ENCODE measurements at places on chromosomes 12 and 14.

- no peak overlapping the region for H3K4me3 ChIP-seq
- H3K36me3 ChIP-seq, result no peaks in the 10 kb centered on the region
- H3K4me1 ChIP-seq, result peaks cover 32% of the 10 kb centered on the region
- no peak for DNase-seq
- H3K27ac ChIP-seq, result peak overlapping the region; percentile 11
- H3K27me3 ChIP-seq, result no peaks in the 10 kb centered on the region
These were observed 480.2 kb upstream of the FBXO33 start for GRCh38 chr14:39912192-39913100.

GRCh38 chr14:96811265-96811664 is 14.1 kb downstream of the VRK1 start:
- H3K4me3 ChIP-seq, result no peak overlapping the region
- H3K4me1 ChIP-seq, result peaks cover 5% of the 10 kb centered on the region
- H3K27me3 ChIP-seq, result no peaks in the 10 kb centered on the region
- H3K36me3 ChIP-seq, result peaks cover 42% of the 10 kb centered on the region
- H3K27ac ChIP-seq, result no peak overlapping the region

- H3K27ac ChIP-seq, result no peak overlapping the region
- H3K27me3 ChIP-seq, result no peaks in the 10 kb centered on the region
- H3K4me1 ChIP-seq, result peaks cover 35% of the 10 kb centered on the region
- peaks cover 35% of the 10 kb centered on the region for H3K36me3 ChIP-seq
- no peak for DNase-seq
These were observed 267.7 kb upstream of the DIO3 start for GRCh38 chr14:101293605-101294004.

GRCh38 chr12:78385541-78385940 is 479.0 kb upstream of the SYT1 start:
- H3K4me1 ChIP-seq, result no peaks in the 10 kb centered on the region
- no peak overlapping the region for H3K27ac ChIP-seq
- DNase-seq, result no peak
- H3K27me3 ChIP-seq, result peaks cover 3% of the 10 kb centered on the region

- no peaks in the 10 kb centered on the region for H3K4me1 ChIP-seq
- no peak overlapping the region for H3K4me3 ChIP-seq
- H3K27me3 ChIP-seq, result no peaks in the 10 kb centered on the region
- no peak for DNase-seq
These were observed 32.7 kb upstream of the FBLN5 start for GRCh38 chr14:91980157-91980556.

GRCh38 chr14:24705840-24706239 is 71.8 kb upstream of the GZMB start:
- no peak for DNase-seq
- peaks cover 3% of the 10 kb centered on the region for H3K27me3 ChIP-seq
- peaks cover 4% of the 10 kb centered on the region for H3K4me1 ChIP-seq
- H3K4me3 ChIP-seq, result no peak overlapping the region

DNA sequence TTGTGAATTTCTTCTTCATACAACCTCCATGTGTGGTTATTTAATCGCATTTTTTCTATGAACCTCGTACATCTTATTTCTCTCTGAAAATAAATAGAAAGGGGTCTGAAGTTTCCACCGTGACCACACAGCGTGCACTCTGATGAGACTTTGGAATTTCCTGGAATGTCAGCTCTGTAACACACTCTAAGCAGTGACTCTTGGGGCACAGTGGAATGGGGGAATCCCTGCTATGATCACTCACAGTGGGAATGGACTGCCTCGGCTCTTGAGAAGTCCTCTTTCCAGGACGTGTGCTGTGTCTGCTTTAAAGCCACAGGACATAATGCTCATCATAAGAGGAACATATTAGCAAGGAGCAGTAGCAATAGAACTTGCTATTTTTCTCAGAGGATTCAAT is 416.2 kb downstream of the EGLN3 start:
- H3K4me1 ChIP-seq, result peaks cover 14% of the 10 kb centered on the region
- H3K27ac ChIP-seq, result no peak overlapping the region

- peaks cover 11% of the 10 kb centered on the region for H3K36me3 ChIP-seq
- H3K27me3 ChIP-seq, result peaks cover 4% of the 10 kb centered on the region
- no peaks in the 10 kb centered on the region for H3K4me1 ChIP-seq
These were observed 269.4 kb upstream of the CCDC196 start for GRCh38 chr14:66216763-66217162.

Measured in nephron progenitor cell (in vitro differentiated cells).